Activated CD8-positive, alpha-beta memory T cell treated with anti-CD3 and anti-CD28 coated beads, Interleukin-2, amount 10 ng/mL, durations not matched to agents 7 days and 5 days (primary cell): ENCODE measurements at places on chromosomes 16 and 17. TPM values are rescaled to one million over a fixed set of nuclear protein-coding genes. Genes with fewer than 3 reads are reported as not detected.

ASPHD1 gene
- total RNA-seq = 0.33 TPM

CLEC18B gene
- total RNA-seq = 0.67 TPM

PLXDC1 gene
- 1.2 TPM for total RNA-seq

CA7 gene
- not detected for total RNA-seq

MT1F gene
- 11.4 TPM for total RNA-seq

KCNH6 gene
- total RNA-seq = not detected

MT1H gene
- not detected for total RNA-seq

CACNG4 gene
- not detected for total RNA-seq

SNAI3 gene
- total RNA-seq = 5.6 TPM

UNC119 gene
- 41.2 TPM for total RNA-seq

STH gene
- total RNA-seq = not detected

NOXO1 gene
- total RNA-seq = 0.26 TPM

NEUROD2 gene
- total RNA-seq = not detected

SLFN13 gene
- total RNA-seq = 70.5 TPM

CSH2 gene
- not detected for total RNA-seq
